ENCODE measurements at places on chromosomes 16 and 17.

DNA sequence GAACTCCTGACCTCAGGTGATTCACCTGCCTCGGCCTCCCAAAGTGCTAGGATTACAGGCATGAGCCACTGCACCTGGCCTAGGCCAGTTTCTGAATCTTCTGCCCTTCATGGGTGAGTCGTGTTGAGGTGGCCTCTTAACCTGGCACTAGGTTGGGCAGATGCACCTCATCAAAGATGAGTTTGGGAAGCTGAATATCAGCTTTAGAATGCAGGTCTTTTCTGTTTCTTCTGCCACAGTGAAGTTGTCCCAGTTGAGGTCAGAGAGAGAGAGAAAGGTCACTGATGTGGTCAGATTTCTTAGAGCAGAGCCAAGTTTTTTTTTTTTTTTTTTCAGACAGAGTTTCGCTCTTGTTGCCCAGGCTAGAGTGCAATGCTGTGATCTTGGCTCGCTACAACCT, 111.3 kb upstream of the WSCD1 start:
- no peak for DNase-seq

GRCh38 chr17:16085066-16085699, 85.6 kb downstream of the TTC19 start:
- no peak for DNase-seq

DNA sequence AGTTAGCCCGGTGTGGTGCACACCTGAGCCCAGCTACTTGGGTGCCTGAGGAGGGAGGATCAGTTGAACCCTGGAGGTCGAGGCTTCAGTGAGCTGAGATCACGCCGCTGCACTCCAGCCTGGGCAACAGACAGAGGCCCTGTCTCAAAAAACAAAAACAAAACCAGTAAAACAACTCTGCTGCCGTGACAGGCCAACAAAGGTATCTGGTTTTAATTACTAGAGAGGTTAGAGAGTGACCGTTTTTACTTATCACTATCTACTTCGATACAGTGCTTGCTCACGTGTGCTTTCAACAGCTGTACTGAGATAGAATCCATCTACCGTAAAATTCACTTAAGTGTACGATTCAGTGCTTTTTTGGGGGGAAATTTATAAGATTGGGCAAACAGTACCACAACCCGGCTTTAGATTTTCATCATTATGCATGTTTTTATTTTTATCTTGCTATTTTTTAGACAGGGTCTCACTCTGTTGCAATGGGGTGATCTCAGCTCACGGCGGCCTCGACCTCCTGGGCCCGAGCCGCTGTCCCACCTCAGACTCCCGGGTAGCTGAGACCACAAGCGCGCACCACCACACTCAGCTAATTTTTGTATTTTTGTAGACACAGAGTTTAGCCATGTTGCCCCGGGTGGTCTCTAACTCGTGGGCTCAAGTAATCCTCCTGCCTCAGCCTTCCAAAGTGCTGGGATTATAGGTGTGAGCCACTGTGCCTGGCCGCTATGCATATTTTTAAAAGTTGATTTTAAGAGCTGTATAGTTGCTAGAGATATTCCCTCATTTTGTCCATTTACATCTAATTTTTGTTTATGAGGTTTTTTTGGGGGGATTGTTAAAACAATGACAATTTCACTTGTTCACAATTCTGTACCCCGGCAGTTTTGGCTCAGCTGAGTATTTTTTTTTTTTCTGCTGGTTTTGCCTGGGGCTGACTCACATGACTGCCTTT, 30.9 kb downstream of the SERPINF1 start:
- no peak for DNase-seq

- DNase-seq = no peak
These were observed 9.9 kb upstream of the MEAK7 start for GRCh38 chr16:84514295-84514873.

DNA sequence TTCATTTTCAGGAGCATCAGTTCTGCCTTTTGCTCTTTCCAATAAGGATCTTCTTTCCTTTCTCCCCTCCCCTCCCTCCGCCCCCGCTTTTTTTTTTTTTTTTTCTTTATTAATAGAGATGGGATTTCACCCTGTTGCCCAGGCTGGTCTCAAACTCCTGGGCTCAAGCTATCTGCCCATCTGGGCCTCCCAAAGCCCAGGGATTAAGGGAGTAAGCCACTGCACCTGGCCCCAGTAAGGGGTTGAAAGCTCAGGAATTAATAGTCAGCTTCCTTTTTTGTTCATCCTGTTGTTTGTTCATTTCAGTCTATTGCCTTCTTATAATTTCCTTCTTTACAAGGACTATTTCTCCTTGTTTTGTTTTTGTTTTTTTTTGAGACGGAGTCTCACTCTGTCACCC, 7.9 kb upstream of the C17orf58 start:
- DNase-seq = no peak

GRCh38 chr16:10937068-10937859, 5.0 kb downstream of the DEXI start:
- DNase-seq = no peak

- DNase-seq = no peak
These were observed 87.0 kb downstream of the CPPED1 start for GRCh38 chr16:12716658-12717057.

DNA sequence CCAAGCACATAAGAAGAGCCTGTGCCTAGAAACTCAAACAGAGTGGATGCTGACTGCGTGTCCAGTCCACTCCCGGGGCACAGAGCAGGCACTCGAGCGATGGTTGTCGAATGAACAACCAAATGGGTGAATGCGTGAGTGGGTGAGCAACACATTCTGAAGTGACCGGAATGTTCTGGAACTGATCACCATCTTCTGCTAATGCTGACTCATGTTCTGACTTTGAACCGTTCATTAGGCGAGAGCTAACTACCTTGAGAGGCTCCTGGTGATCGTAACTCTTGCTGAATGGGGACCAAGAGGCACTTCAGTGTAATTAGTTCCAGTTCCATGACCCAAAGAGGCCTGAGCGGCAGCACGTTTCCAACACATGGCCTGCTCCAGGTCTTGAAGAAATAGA, 37.9 kb downstream of the IRF8 start:
- DNase-seq = peak; percentile 41

GRCh38 chr17:72118335-72119076, 2.3 kb upstream of the SOX9 start:
- no peak for DNase-seq

- DNase-seq = no peak
These were observed 97.0 kb downstream of the CMC2 start for GRCh38 chr16:80909720-80910119.

DNA sequence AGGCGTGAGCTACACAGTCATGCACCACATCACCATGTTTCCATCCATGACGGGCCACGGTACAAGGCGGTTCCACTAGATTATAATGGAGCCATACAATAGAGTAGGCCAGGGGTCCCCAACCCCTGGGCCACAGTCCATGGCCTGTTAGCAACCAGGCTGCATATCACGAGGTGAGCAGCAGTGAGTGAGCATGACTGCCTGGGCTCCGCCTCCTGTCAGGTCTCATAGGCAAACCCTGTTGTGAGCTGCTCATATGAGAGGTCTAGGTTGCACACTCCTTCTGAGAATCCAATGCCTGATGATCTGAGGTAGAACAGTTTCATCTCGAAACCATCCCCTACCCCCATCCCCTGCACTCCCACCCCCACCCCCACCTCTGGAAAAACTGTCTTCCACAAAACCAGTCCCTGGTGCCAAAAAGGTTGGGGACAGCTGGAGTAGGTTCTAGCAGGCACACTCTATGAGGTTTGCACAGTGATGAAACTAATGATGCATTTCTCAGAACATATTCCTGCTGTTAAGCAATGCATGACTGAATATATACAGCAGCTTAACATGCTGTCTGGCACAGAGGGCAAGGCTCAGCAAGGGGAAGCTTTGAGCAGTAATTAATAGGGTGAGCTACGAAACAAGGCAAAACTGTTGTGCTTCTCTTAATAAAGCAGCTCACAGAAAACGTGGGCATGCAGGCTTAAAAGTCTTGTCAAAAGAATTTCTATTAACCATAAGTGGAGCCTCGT, 108.0 kb downstream of the VPS53 start:
- DNase-seq = no peak

DNA sequence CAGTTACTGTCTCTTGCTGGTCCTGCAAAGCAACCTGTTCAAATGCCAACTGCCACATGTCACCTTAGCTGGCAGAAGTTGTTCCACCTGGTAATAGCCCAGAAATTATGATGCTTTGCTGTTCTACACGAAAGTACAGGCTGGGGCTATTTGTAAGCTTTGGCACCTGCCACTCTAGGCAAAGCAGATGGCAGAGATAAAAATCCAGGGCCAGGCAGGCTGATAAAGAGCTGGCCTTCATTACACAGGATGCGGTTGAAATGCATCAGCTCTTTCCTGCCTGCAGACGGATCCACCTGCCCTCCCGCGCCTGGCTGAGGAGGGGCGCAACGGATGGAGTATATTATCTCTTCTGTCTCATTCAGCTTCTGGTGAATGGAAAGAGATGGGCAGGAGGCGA, 29.3 kb upstream of the KDM8 start:
- peak; percentile 33 for DNase-seq

DNA sequence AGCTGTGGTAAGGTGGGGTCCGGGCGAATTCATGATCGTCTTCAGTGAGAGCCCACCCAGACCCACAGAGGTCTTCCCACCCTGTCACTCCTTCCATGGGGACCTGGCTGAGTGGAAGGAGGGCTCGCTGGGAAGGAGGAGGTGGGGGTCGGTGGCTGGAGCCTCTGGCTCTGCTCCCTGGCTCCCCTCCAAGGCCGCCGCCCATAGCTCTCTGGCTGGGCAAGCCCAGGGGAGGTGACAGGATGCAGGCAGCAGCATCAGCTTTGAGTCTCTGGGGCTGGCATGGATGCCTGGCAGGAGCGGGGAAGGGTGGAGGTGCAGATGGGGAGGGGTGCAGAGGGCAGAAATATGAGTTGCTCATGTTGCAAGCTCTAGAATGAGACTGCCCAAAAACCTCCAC, 147.0 kb downstream of the ENGASE start:
- no peak for DNase-seq

DNA sequence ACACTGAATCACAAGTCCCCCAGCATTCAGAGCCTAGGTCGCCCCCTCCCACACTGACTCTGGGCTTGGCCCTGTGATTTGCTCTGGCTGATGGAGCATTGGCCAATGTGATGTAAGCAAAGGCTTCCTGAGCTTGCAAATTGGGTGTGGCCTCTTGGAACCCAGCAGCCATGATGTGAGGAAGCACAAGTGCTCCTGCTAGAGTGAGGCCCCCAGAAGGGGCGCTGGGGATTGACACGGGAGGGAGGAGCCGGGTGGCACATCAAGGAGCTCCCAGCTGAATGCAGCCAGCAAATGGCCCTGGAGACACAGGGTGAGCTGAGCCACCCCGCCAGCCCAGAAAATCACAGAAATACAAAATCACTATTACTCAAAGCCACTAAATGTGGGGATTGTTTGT, 308.5 kb downstream of the C16orf95 start:
- DNase-seq = no peak

DNA sequence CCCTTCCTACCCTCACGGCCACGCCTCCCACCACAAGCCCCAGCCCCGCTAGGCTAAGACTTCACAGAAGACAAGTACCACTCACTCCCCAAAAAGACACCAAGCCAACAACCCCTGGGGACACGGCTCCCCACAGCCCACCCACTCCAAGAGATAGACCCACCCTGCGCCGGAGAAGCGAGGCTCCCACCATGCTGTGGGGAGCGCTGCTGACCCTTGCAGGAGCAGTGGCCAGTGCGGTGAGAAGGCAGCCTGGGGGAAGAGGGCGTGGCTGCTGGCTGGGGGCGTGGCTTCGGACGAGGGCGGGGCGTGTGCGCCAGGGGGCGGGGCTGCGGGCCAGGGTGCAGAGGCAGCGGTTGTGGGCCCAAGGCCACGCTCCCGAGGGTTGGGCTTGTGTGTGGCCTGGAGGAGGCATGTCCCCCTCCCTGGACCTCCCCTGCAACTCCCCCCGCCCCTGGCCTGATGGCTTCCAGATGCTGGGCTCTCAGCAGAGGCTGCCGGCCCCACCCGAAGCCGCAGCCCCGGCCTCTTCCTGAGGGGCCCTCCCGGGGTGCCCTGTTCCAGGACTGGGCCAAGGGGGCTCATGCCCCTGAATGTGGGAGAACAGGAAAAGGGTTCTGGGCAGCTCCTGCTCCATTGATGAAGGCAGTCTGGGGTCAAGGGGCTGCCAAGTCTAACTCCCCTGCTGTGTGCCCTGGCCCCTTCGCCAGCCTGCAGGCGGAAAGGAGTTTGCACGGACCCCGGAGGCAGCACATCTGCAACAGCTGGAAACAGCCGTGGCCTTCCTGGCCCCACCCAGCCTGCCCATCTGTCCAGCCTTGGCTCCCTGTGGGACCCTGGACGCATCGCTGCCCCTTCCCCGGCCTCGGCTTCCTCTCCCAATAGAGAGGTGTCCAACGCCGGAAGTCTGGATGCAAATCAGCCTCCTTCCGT, 9.1 kb downstream of the TFAP4 start:
- DNase-seq = no peak

GRCh38 chr17:41420134-41420533, 4.3 kb downstream of the KRT37 start:
- DNase-seq = no peak

- DNase-seq = no peak
These were observed 349.2 kb upstream of the HSBP1 start for GRCh38 chr16:83458612-83459011.

DNA sequence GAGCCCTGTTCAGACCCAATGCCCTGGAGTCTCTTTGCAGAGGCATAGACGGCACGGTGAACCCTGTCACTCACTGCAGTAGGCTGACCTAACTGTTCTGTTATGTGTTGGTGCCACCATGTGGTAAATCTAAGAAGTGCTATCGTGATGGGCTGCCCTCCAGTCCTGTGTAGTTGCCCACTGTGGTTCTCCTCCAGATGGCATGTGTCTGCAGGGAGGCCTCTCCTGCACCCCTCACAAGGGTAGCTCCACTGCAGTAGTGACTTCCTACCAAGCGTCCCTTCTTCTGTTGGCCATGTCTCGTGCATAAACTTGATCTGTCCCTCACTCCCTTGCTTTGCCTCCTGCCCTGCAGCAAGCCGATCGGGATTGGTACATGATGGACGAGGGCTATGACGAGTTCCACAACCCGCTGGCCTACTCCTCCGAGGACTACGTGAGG, 5.8 kb downstream of the DHX38 start:
- DNase-seq = peak; percentile 19

DNA sequence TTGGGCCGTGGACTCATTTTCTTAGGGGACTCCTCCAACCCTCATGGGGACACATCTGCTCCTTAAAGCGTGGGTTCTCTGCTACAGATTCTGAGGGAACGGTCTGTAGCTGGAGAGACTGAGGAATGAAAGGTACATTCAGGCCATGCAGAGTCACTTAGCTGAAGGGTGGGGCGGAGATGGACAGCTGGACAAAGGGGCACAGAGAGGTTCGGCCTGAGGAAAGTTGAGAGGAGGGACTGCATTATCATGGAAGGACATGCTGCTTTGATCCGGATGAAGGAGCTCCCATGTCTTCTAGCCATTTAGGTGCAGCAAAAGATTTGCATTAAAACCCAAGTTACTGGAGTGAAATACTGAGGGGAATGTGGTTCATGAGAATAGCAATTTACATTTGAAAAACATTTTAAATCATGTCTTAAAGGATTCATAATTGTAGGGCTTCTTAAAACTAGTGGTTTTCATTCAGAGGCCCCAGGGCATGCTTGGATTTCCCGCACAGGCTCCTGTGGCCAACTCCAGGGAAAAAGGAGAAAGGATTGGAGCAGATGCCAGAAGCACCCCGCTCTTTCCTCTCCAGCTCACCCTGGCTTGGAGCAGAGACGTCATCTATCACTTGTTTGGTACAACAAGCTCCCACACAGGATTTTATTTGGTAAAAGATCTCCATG, 54.2 kb downstream of the CDRT4 start:
- no peak for DNase-seq
